ENCODE measurements at places on chromosomes 6 and 20. TPM values are rescaled to one million over a fixed set of nuclear protein-coding genes. Genes with fewer than 3 reads are reported as not detected.
A peak's percentile ranks its signal among the peaks of the same experiment; 100 is the strongest.

DNA sequence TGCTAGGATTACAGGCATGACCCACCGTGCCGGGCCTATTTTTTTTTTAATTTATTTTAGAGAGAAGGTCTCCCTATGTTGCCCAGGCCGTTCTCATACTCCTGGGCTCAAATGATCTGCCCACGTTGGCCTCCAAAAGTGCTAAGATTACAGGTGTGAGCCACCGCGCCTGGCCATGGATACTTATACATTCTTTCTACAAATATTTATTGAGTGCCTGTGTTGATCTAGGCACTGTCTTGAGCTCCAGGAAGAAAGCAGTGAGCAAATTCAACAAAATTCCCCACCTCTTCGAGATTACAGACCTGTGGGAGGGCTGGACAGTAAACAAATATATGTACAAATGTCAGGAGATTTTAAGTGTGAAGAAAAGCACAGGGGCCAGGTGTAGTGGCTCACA, 37.9 kb downstream of the MGME1 start:
- DNase-seq: no peak

GRCh38 chr20:38985603-38986170, 23.5 kb downstream of the DHX35 start:
- DNase-seq: peak; percentile 97

- DNase-seq: no peak
Measured at GRCh38 chr6:147624946-147625515, 116.5 kb downstream of the SAMD5 start.

GRCh38 chr6:159163901-159164370, 5.3 kb upstream of the FNDC1 start:
- no peak for DNase-seq

The ZBTB22 gene
- 18.0 TPM for total RNA-seq

GRCh38 chr6:146582857-146583256, 15.9 kb upstream of the ADGB start:
- DNase-seq: peak; percentile 8

DNA sequence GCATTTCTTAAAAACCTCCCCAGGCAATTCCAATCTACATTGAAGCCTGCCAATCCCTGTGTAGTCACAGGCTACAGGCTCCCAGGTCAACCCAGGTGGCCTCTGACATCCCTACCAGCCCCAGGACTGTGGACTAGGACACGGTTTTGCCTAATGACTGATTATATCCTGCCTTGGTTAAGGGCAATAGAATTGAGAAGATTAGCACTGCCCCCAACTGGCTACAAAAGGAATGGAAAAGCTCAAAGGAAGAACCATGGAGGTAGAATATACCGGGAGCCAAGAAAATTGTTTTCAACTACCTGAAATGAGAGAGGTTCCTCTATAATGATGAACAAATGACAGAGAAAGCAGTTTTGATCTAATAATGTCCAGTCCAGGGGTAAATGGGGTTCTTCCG, 421.1 kb upstream of the AGPAT4 start:
- DNase-seq: peak; percentile 36

DNA sequence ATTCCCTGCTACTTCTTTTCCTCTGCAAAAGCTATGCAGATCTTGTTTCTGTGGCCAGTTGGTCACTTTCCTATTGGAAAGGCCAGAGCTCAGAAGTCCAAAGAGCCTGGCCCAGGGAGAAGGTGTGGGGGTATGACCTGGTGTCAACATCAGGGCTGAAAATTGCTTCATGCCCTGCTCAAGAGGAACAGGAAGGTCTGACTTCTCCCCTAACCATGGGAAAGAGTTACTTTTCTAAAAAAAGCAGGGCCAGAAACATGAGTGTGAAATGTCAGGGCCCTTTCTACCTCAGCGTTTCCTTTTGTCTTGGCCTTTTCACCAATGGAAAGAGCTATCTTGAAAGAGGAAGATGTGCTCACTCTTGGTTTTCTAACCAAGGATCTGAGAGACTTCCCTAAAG, 117.4 kb downstream of the MAFB start:
- no peak for DNase-seq

The ULBP3 gene
- 10.5 TPM for total RNA-seq

The PDYN gene
- not detected for total RNA-seq

- peak; percentile 58 for DNase-seq
Measured at GRCh38 chr6:112331306-112331705, 15.8 kb upstream of the RFPL4B start.

The PAK1IP1 gene
- 34.6 TPM for total RNA-seq

DNA sequence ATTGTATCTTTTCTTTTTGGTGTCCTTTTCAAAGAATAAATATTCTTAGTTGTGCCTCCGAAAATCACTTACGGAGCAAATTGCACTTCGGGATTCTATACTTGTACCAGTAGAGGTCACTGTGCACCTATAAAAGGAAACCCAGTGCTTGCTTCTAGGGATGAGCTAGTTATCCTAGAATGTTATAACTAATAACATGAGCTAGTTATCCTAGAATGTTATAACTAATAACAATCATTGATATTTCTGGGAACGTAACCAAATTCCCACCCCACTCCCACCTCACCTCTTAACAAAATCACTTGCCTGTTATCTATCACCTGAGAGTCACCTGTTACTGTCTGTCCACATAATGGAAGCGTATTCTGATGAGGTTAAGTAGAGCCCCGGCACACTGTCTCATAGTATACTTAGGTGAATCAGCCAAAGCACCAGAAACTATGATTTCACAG, 126.9 kb upstream of the TIAM2 start:
- peak; percentile 72 for DNase-seq

DNA sequence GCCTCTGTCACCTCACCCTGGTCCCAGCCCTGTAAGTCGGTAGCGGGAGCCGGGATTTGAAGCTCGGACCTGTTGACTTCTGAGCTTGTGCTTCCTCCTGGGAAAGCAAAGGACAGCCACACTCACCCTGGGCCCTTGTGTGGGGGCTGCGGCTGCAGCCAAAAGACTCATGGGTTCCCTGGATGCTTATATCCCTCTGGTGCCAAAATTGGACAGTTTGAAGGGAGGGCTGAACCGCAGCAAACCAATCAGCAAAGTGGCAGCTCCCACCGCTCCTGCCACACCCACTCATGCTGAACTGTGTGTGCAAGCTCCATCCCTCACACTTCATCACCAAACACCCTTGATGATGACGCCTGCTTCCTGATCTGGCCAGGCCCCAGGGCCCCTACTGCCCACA, 3.9 kb upstream of the CCN5 start:
- no peak for DNase-seq

GRCh38 chr6:155024391-155025027, 29.4 kb downstream of the TIAM2 start:
- no peak for DNase-seq

DNA sequence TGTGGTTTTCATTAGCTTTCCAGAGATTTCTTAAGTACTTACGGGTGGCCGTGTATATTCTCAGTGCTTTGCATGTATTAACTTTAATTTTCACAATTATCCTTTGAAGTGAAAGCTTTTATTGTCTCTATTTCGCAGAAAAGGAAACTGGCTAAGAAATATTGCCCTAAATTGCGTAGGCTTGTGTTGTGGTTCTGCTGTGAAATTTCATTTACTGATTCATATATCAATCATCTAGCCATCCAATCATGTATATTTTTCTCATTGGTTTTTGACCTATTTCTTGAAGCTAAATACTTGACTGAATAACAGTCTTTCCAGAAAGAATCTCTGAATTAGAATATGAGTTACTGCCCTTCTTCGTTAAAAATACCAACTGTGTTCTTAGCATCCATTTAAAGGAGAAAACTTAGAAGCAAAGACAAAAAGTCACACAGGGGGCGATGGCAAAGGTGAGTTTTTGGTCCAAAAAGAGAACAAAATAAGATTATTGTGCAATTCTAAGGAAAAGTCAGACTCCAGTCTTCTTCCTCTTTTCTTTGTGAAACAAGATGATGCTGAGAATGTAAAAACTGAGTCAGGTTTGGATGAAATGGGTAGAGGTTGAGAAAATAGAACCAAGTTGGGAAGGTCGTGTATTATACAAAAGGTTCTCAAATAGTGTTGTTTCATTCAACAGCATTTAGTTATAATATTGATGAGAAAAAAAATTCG, 1.4 kb downstream of the CYB5R4 start:
- DNase-seq: no peak

The LAMA5 gene
- total RNA-seq: 29.7 TPM

- peak; percentile 2 for DNase-seq
Measured at GRCh38 chr6:124560873-124561567, 401.2 kb upstream of the RNF217 start.

DNA sequence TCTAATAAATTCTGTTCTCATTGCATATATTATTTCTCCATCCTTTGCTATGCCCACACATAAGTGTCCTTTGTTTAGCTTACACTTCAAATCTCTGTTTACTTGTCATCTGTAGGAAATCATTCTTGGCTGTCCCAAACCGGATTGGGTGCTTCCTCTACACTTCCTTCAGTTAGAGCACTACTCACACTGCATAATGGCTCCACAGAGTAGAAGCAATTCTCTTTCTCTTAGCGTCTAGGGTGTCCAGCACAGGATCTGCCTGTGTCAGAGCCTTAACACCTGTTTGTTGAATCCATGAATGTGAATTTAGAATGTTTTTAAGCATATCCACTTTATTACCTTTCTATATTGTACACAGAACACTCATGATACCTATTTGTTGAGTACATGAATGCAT, 87.0 kb upstream of the BMP2 start:
- no peak for DNase-seq

The ERVFRD-1 gene
- not detected for total RNA-seq

GRCh38 chr6:116364321-116364720, 6.4 kb upstream of the DSE start:
- DNase-seq: no peak

The CFB gene
- 7.8 TPM for total RNA-seq

The FRS3 gene
- total RNA-seq: 2.4 TPM

- peak; percentile 41 for DNase-seq
Measured at GRCh38 chr6:82030761-82031503, 216.6 kb downstream of the IBTK start.

DNA sequence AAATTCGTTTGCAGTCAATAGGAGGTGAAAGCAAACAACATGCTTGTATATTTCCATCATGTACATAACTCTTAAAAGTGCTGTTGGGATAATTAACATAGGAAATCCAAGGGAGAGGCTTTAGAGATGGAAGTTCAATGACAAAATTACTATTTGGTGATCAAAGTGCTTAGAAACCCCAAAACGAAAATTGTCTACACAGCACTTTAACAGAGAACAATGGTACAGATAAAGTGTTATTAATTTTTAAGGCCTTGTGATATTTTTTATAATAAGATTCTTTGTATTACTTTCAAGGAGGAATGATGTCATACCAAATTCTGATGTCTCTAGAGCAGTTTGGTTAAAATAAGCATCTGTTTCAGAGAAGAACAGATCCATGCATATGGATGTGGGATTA, 406.3 kb downstream of the EPHA7 start:
- no peak for DNase-seq

GRCh38 chr6:89471287-89471867, 38.4 kb downstream of the ANKRD6 start:
- DNase-seq: no peak

DNA sequence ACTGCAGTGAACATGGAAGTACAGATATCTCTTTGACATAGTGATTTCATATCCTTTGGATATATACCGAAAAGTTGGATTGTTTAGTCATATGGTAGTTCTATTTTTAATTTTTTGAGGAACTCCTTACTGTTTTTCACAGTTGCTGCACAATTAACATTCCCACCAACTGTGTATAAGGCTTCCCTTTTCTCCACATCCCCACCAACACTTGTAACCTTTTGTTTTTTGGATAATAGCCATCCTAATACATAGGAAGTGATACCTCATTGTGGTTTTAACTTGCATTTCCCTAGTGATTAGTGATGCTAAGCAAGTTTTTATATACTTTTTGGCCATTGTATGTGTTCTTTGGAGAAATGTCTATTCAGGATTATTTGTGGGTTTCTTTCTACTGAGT, 45.1 kb upstream of the TENT5A start:
- no peak for DNase-seq

The TSBP1 gene
- not detected for total RNA-seq

- no peak for DNase-seq
Measured at GRCh38 chr20:33567949-33568348, 78.1 kb downstream of the CBFA2T2 start.

The SIRPA gene
- 42.4 TPM for total RNA-seq

GRCh38 chr6:113495521-113495920, 361.6 kb upstream of the MARCKS start:
- DNase-seq: peak; percentile 77

DNA sequence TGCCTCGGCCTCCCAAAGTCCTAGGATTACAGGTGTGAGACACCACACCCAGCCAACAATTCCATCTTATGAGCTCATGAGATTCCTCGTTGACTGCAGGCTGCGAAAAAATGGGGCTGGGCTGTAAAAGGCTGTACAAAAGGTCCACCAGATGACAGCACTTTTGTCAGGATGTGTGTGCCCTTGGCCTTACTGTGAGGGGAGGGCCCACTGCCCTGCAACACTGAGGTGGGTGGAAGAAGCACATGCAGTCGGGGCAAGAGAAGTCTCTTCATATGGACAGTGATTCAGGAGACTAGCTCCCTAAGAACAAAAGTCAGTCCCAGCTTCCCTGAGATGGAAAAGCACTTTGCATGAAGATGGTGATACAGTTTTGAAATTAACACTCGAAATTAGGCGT, 50.5 kb downstream of the KCTD20 start:
- no peak for DNase-seq

The GPR6 gene
- not detected for total RNA-seq

DNA sequence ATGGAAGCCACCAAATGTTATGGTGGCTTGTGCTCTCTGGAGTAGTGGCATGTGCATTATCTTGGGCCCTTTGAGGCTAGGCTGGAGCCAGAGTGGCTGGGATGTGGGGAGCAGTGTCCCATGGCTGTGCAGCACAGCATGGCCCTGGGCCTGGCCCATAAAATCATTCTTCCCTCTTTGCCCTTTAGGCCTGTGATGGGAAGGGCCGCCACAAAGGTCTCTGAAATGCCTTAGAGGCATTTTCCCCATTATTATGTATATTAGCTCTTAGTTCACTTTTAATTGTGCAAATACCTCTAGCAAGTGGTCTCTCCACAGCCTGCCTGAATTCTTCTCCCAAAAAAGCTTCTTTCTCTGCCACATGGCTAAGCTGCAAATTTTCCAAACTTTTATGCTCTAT, 297.3 kb upstream of the IRAK1BP1 start:
- DNase-seq: no peak

- peak; percentile 15 for DNase-seq
Measured at GRCh38 chr20:60553095-60553494, 594.9 kb downstream of the CDH26 start.

The CABLES2 gene
- total RNA-seq: 19.9 TPM

The UST gene
- 14.4 TPM for total RNA-seq

DNA sequence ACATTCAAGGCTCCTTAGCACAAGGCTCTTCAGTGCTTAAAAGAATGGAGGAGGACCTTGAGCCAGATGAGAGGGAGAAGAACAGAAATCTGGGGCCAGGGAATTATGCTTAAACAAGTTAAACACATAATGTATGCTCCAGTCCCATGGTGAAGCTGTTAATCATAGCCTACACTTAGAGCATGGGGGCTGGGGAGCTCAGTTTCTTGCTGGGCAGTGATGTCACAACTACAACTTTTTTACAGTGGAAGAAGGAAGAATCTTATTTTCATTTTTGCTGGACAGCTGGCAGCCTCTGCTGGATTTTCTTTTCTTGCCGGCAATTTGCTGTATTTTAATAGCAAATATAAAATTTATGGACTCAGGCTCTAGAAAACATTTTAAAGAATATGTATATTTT, 432.5 kb downstream of the CD109 start:
- DNase-seq: peak; percentile 21

GRCh38 chr20:59010321-59010994, 3.4 kb upstream of the CTSZ start:
- peak; percentile 97 for DNase-seq

- DNase-seq: no peak
Measured at GRCh38 chr6:101400326-101401135, 7.0 kb downstream of the GRIK2 start.

Data from M059J (cell line).